ENCODE measurements at places on chromosomes 5 and 9.

GRCh38 chr9:15641291-15641690, 88.4 kb downstream of the CCDC171 start:
- DNase-seq: no peak

GRCh38 chr9:96040591-96041461, 165.3 kb downstream of the ERCC6L2 start:
- DNase-seq: no peak

- DNase-seq: no peak
Measured at GRCh38 chr5:125549322-125549911, 803.0 kb upstream of the ZNF608 start.

- no peak for DNase-seq
Measured at GRCh38 chr9:32554591-32554990, 2.2 kb upstream of the TOPORS start.

- no peak for DNase-seq
Measured at GRCh38 chr5:144276034-144276822, 105.6 kb downstream of the KCTD16 start.

- DNase-seq: no peak
Measured at GRCh38 chr9:14560194-14560593, 133.0 kb downstream of the ZDHHC21 start.

GRCh38 chr9:112479221-112479620, 7.4 kb upstream of the KIAA1958 start:
- DNase-seq: no peak
